Activated CD4-positive, alpha-beta T cell treated with anti-CD3 and anti-CD28 coated beads for 24 hours (primary cell): ENCODE measurements at places on chromosomes 2 and 18.

DNA sequence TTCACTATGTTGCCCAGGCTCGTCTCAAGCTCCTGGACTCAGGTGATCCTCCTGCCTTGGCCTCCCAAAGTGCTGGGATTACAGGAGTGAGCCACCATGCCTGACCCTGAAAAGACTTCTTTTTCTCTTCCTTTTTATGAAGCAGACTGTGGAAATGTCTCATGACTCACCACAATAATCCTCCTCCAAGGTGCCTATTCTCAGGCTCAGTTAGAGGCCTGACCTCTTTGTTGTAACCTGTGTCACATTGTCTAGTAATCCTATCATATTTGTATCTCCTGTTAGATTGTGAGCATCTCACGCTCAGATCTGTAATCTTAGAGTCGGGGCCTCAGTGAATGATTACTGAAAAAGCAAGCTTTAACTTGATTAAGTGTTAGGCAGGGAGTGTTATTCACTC, 18.3 kb upstream of the TAF4B start:
- no peak for DNase-seq

DNA sequence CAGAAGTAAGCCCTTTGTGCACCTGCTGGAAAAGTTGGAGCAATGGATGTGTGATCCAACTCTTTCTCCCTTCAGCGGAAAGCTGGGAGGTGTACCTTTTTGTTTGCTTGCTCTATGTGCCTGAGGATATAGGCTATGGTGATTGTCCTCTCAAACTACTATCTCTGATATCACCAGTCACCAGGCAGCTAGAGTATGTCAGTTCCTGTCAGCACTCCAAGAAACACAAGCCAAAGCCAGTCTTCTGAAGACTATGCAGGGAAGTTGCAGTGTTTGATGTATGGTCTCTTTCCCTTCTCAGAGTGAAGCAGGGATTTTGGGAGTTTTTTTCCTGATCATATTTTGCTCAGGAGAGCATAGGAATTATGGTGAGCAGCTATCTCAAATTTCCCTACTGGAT, 146.4 kb downstream of the PTH2R start:
- DNase-seq, result no peak

DNA sequence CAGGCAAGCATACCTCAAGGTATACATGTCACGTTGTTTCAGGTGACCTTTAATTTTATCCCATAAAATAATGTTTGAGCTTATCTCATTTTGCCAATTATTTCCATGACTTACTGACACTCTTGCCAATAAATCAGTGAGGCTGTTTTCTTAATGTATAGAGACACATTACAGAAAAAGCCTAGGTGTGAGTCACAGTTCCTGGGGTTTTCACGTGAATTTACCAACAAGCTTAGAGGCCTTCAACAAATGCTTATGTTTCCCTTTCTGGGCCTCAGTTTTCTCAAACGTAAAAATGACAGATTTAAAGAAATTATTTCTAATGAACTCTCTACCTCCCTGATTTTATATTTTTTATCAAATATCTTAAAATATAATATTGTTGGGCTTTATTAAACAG, 517.5 kb upstream of the SPHKAP start:
- DNase-seq, result no peak

GRCh38 chr2:206856513-206856912, 82.8 kb upstream of the CPO start:
- DNase-seq, result no peak

GRCh38 chr2:240437861-240438809, 2.7 kb downstream of the GPC1 start:
- peak; percentile 56 for DNase-seq

DNA sequence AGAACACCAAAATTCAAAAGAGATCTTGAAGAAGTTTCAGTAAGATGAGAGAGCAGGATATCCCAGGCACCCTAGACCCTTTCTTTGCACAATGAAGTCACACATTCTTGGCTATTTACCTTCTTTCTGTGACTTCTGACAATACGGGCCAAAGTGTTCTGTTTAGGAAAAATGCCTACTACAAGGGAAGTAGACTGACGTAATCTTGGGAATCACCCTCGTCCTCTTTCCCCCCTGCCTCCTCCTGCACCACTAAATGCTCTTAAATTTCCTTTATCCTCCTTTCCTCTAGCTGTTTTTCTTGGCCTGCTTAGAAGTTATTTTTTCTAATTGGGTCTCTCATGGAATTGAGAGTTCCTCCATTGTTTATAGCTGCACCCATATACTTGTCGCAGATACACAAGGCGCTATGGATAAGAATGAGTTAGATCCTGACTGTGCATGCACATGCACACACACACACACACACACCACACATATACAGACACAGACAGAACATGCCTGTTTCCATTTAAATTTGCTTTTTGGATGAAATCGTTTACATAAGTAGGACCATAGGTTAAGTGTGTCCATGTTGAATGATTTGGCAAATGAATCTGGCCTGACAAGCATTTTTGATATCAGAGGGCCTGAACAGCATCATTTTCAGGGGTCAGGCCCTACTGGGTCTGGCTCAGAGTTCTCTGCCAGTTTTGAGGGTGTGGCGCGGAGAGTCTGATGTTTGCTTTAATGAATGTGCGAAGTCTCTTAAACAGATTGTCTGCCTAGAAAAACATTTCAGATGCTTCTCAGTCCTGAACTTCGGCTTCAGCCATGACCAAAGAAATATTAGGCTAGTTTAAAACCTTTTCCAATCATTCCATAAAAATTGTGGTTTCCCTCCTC, 131.9 kb upstream of the NT5C1B start:
- no peak for DNase-seq

DNA sequence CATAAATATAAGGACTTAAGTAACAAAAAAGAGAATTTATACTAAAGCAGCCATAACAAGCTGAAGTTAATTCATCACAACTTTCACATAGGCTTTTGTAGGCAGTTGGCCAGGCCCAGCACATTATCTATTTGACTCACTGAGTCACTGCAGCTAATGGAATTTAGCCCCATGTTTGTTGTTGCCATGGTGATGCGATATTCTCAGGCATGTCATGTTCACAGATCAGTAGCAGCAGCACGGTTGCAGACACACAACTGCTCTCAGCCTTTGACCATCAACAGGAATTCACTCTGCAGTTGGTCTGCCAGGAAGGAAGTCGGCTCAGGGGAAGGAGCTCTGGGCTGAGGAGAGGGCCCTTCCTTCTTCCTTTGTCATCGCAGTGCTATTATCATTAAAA, 639.8 kb downstream of the TMEM182 start:
- no peak for DNase-seq

DNA sequence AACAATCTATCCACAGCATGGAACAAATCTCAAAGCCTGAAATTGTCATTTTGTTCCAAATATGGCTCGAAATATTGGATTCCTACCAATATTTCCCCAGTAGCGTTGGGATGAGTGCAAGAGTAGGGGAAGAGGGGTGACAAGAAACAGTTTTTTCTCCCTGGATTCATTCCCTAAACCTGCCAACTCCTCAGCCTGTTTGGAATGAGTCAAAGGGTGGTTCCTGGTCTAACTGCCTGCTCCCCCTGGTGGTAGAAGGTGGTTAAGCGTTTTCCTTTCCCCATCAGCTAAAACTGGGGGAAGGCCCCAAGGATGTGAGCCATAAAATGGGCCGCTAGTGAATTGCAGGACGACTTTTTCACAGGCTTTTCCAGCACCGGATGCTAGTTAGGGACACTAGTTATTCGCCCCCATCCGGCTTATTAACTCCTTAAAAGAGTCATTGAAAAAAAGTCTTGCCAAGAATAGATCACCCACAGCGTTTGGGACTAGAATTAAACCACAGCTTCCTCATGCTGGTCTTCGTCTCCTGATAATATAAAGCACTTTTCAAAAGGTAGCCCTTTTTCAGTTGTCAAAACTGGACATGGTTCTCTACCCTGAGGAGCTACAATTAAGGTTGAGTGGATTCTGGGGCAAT, 72.5 kb downstream of the DHRS9 start:
- peak; percentile 43 for DNase-seq

GRCh38 chr2:82539280-82539621, 1919.8 kb downstream of the SUCLG1 start:
- DNase-seq, result no peak

GRCh38 chr2:71453404-71454220, at the start of gene DYSF:
DYSF (plus strand) TSS chr2:71453561.
- no peak for DNase-seq

- DNase-seq, result no peak
Observed at GRCh38 chr2:133363884-133364283, 204.4 kb downstream of the NCKAP5 start.

DNA sequence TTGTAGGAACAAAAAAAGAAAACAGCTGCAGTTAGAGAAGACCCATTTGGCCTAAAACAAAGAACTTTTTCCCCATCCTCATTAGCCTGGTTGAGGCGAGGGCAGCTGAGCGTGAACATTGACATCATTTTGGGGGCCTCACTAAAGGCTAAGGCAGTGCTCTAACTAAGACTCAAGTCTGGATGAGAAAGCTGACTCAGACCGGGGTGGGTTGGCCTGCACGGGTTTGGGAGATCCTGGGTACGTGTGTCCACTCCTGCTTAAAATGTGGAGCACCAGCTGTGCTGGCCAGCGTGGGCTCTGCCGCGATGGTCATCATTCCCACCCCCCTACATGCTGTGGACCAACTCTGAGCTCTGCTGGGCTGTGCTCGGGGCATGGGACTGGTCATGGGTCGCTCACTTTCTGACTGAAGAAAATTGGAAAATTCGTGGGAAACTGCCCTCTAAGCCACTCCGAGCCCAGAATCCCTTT, 86.0 kb upstream of the TMEM247 start:
- DNase-seq, result no peak

GRCh38 chr2:197312186-197312585, 1.6 kb upstream of the ANKRD44 start:
- DNase-seq, result no peak

- DNase-seq, result no peak
Observed at GRCh38 chr2:3154700-3155099, 222.9 kb downstream of the EIPR1 start.

DNA sequence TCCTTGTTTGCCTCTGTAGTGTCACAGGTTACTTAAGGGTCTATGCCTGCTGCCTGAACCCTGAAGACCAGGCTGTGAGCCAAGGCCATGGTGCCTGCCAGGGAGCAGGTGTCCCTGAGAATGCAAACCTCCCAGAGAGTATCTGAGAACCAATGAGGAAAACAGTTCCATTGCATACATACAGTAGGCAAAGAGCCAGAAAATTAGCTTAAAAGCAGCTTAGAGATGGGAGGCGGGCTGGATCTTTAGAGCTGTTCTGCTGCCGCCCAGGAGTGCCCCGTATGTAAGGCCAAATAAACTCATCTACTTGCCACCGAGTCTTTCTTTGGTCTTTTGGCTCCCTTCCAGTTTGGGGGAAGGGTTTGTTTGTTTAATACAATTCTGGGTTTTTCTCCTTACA, 327.9 kb downstream of the CLIP4 start:
- no peak for DNase-seq

- DNase-seq, result no peak
Observed at GRCh38 chr2:86520153-86520552, 43.1 kb downstream of the CHMP3 start.

- no peak for DNase-seq
Observed at GRCh38 chr18:69774831-69775230, 172.8 kb downstream of the CD226 start.

- no peak for DNase-seq
Observed at GRCh38 chr2:211941216-211941747, 597.3 kb downstream of the ERBB4 start.

DNA sequence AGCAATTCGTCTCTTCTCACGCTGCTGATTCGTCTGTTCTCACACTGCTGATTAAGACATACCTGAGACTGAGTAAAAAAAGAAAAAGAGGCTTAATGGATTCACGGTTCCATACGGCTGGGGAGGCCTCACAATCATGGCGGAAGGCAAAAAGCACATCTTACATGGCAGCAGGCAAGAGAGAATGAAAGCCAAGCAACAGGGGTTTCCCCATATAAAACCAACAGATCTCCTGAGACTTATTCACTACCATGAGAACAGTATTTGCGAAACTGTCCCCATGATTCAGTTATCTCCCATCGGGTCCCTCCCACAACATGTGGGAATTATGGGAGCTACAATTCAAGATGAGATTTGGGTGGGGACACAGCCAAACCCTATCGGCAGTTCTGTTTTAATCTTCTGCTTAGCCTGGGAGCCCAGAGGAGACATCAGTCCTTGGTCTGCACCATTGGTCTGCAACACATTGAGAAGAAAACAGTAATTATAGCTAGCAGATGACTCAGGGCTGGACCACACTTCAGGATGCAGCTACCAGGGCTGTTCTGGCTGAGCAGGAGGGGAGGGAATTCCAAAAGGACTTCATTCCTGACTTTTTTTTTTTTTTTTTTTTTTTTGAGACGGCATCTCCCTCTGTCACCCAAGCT, 69.4 kb downstream of the CABLES1 start:
- no peak for DNase-seq

DNA sequence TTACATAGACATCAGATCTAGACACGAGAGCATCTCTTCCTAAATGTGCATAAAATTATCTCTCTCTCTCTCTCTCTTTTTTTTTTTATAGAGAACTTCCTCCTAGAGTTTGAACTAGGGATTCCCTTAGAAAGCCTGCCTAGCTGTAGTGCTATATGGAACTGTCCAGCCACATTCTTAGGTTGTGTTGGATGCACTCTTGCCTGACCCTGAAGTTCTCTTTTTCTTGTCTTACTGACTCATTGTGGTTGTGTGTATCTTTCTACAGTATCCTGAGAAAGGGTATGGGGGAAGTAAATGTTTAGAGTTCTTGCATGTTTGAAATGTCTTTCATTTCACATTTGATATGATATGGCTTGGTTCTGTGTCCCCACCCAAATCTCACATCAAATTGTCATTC, 368.2 kb downstream of the CDH2 start:
- no peak for DNase-seq

- no peak for DNase-seq
Observed at GRCh38 chr2:134408386-134408785, 154.5 kb downstream of the MGAT5 start.

DNA sequence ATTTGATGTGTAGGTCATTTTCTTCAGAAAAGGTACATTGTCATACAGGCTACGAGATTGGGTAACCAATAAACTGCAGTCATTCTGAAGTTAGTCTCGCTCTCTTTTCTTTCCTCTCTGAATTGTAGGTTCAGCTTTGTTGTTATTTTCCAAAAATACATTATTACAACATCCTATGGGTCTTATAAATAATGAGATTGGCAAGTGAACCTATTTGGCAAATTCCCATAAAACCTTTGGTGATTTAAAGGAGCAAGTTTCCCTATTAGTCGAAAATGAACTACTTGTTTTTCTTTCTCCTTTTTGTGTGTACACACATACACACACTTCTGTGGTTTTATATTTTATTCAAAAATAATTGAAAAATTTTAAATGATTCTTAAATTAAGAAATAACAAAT, 67.0 kb downstream of the ARHGAP28 start:
- DNase-seq, result no peak

DNA sequence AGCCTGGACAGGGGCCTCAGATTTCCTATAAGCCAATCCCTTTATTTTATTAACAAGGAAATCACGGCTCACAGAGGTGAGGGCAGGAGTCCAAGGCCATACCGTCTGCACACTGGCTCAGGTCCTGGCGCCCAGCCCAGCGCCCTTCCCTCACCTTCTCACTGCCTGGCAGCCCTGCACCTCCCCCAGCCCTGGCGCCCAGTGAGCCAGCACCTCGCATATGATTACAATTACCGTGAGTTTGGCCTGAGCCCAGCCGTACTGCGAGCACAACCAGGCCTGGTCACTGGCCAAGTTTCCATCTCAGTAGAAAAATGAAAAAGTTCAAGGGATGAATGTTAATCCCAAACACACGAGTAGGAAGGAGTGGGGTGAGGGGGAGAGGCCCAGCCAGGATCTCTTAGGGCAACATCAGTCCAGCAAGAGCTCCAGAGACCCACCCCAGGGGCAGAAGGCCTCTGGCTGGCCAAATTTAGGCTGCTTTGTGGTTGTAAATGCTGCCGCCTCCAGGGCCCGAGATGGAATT, 68.4 kb downstream of the MCFD2 start:
- no peak for DNase-seq
